ENCODE measurements at places on chromosomes 4 and X. TPM values are rescaled to one million over a fixed set of nuclear protein-coding genes. Genes with fewer than 3 reads are reported as not detected.

DNA sequence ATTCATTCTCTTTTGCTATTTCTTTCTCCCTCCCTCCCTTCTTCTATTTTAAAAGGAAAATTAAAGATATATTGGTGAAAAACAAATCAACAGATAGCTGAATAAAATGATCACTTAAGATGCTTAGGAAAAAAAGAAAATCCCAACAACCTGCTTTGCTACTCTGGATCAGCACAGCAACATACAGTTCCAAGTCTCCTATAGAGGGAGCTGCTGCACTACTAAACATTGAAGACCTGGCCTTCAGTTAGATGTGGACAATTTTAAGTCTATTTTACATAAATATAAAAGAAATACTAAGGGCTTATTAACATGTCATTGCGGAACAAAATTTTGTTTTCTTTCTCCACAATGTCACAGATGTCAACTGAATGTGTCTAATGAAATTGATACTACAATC is 226.4 kb downstream of the MAGEB5 start:
- no peak for DNase-seq
- H3K27me3 ChIP-seq, result no peaks in the 10 kb centered on the region
- H3K36me3 ChIP-seq, result no peaks in the 10 kb centered on the region
- no peaks in the 10 kb centered on the region for H3K4me1 ChIP-seq
- H3K4me3 ChIP-seq, result no peak overlapping the region

GRCh38 chr4:154709550-154709949 is 34.2 kb upstream of the LRAT start:
- H3K27me3 ChIP-seq, result no peaks in the 10 kb centered on the region
- no peak for DNase-seq
- H3K27ac ChIP-seq, result no peak overlapping the region
- no peak overlapping the region for H3K4me3 ChIP-seq
- no peaks in the 10 kb centered on the region for H3K36me3 ChIP-seq
- no peaks in the 10 kb centered on the region for H3K4me1 ChIP-seq

GRCh38 chr4:86032476-86033022 is 327.3 kb downstream of the MAPK10 start:
- no peaks in the 10 kb centered on the region for H3K27me3 ChIP-seq
- peaks cover 9% of the 10 kb centered on the region for H3K4me1 ChIP-seq
- no peak for DNase-seq
- peak overlapping the region; percentile 95 for H3K27ac ChIP-seq
- no peaks in the 10 kb centered on the region for H3K36me3 ChIP-seq

GRCh38 chr4:106607558-106607957 is 239.0 kb upstream of the GIMD1 start:
- no peaks in the 10 kb centered on the region for H3K36me3 ChIP-seq
- H3K27me3 ChIP-seq, result no peaks in the 10 kb centered on the region
- DNase-seq, result no peak
- no peaks in the 10 kb centered on the region for H3K4me1 ChIP-seq
- no peak overlapping the region for H3K27ac ChIP-seq

DNA sequence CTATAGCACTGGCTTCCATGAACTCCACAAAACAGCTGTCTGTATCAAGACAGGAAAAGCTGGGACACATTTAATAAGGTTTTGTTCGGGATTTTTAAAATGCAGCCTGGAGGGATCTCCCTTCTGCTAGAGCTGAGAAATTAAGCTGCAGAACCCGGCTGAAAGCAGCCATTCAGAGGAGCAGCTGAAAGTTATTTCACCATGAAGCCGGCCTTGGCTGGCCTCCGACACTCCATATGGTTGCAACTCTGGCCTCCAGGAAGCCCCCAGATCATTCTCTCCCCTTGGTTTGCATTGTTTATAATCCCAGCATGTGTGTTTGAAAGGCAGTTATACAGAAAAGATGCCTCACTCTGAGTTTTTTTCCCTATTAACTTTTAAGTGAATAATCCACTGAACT is 239.4 kb downstream of the SPATA18 start:
- H3K27ac ChIP-seq, result no peak overlapping the region
- H3K4me3 ChIP-seq, result no peak overlapping the region
- H3K27me3 ChIP-seq, result no peaks in the 10 kb centered on the region
- DNase-seq, result no peak
- no peaks in the 10 kb centered on the region for H3K36me3 ChIP-seq

DNA sequence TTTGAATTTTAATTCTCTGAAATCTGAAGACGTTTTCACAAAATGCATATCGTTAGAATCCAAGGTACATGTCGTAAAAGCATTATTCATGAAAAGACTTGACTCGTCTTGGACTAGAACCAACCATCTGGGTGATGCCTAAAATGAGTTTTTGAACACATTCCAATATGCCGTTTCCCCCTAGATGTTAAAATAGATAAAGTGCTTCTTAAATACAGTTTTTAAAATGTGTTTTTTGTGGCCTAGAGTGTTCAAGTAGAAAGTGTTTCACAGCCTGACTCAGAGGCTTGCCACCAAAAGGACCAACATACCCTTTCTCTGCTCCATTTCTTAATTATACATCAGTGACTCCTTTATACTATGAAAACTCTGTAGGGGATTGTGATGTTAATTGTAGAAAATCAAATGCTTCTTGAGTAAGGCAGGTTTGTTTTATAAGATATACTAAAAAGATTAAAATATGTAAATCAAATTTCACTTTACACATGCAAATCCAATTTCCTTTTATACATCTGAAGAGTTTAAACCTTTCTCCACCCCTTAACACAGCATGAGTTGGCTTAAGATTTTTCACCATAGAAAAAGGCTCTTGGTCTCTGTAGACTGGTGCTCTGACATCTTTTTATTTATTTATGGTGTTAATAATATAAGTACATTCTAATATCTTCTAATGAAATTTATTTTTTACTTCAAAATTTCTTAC is 48.4 kb downstream of the PRKG2 start:
- H3K36me3 ChIP-seq, result no peaks in the 10 kb centered on the region
- DNase-seq, result no peak
- no peaks in the 10 kb centered on the region for H3K4me1 ChIP-seq
- H3K27ac ChIP-seq, result no peak overlapping the region
- H3K27me3 ChIP-seq, result no peaks in the 10 kb centered on the region

DNA sequence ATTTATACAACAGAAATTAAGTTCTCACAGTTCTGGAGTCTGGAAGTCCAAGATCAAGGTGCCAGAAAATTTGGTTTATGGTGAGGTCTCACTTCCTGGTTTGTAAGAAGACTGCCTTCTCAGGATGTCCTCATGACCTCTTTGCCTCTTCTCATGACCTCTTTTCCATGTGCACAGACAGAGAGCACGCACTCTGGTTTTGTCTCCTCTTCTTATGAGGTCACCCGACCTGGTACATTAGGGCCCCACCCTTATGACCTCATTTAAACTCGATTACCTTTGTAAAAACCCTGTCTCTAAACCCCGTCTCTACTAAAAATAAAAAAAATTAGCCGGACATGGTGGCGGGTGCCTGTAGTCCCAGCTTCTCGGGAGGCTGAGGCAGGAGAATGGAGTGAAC is 155.9 kb downstream of the KIT start:
- H3K27me3 ChIP-seq, result no peaks in the 10 kb centered on the region
- H3K27ac ChIP-seq, result no peak overlapping the region
- DNase-seq, result no peak
- no peaks in the 10 kb centered on the region for H3K4me1 ChIP-seq
- no peaks in the 10 kb centered on the region for H3K36me3 ChIP-seq

- H3K27me3 ChIP-seq, result no peaks in the 10 kb centered on the region
- peak overlapping the region; percentile 95 for H3K27ac ChIP-seq
- peak; percentile 80 for DNase-seq
- no peaks in the 10 kb centered on the region for H3K36me3 ChIP-seq
Measured at GRCh38 chr4:119041951-119042560, 93.6 kb upstream of the MYOZ2 start.

DNA sequence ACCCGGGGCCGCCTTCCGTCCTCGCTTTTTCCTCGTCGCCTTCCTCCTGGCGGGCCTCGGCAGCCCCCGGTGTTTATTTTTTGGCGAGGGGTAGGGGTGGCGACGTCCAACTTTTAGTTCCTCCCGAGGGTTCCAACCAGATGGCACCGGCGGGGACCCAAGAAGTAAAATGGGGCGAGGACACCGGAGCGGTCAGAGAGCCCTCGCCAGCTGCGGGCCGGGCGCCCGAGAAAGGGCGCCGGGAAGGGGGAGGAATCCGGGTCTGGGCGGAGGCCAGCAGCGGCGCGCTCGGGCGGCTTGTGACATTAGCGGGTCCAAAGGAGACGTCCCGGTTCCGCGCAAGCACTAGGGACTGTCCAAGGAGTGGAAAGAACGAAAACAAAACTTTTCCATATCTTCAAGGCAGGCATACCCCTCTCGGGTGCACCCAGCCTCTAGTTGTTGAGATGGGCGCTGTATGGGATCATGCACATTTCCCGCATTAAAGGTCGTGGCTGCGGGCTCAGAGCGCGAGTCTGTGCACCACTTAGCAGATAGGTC is 691 bp upstream of the USP46 start:
- H3K27ac ChIP-seq, result peak overlapping the region; percentile 95
- H3K27me3 ChIP-seq, result no peaks in the 10 kb centered on the region
- no peak for DNase-seq

DNA sequence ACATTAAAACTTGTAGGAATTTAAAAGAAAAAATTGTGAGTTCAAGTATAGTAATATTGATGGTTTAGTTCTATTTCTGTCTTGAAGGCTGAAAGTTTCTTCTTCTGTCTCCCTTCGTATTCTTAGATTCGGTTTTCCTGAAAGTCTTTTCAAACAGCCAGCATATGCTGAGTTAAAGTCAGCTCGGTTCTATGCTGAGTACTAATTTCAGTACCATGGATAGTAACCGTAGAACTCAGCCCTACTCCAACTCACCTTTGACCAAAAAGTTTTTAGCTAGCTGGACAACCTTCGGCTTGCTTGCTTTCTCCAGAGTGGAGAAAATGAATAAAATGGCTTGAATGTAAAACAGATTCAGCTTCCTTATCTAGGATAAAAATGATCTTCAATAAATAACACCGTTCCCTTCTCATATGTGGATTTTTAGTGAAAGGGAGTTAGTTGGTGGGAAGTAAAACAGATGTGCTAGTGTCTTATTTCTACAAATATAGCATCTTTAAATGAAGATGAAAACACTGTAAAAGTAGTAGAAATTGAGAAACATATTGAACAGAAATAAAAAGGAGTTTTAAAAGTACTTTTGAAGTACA is 5.2 kb downstream of the POU4F2 start:
- H3K27me3 ChIP-seq, result no peaks in the 10 kb centered on the region
- no peak overlapping the region for H3K4me3 ChIP-seq
- H3K36me3 ChIP-seq, result no peaks in the 10 kb centered on the region

The VMA21 gene
- total RNA-seq, result 10.0 TPM

The ZMAT1 gene
- 0.96 TPM for total RNA-seq

The PPP3CA gene
- 64.5 TPM for total RNA-seq

The CCSER1 gene
- total RNA-seq, result 8.9 TPM

The TLR7 gene
- not detected for total RNA-seq

The HTN1 gene
- total RNA-seq, result not detected

The TEX13C gene
- total RNA-seq, result not detected

The HMX1 gene
- total RNA-seq, result not detected

The AGTR2 gene
- not detected for total RNA-seq

Measured in ascending aorta (tissue), 2 donors.